ENCODE measurements at places on chromosomes 7 and 10.

DNA sequence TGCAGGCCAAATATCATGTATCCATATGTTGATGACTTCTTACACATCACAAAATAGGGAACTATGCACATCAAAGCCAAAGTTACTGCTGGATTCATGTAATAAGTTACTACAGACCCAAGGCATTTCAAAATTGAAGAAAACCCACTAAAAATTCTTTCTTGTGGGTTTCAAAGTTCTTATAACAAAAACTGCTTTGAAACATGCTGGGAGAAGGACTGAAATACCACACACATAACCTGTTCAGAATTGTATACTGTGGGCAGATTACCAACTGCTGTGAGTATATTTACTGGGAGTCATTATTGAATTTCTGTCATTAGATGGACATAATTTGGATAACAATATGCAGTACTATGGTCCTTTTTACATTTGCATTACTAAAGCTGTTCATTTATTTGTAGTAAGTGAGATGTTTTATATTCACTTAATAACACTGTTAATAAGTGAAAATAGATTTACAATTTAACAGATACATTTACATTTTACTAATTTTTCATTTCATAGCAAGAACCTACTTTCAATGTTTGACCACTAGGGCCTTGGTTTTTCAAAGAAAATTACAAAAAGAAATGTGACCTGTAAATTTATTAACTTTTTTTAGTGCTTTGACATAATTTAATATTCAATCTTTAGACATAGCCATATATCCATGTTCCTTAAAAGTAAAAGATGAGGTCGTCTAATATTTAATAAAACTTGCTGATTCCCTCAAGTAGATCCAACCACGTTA, 132.6 kb downstream of the MAGI2 start:
- DNase-seq: no peak

- no peak for DNase-seq
Measured at GRCh38 chr10:95697429-95697828, 3.7 kb upstream of the TCTN3 start.

GRCh38 chr7:2129323-2130095, 103.2 kb downstream of the MAD1L1 start:
- DNase-seq: no peak

- no peak for DNase-seq
Measured at GRCh38 chr7:8620169-8620568, 186.8 kb downstream of the NXPH1 start.

All from ovary (tissue), 10 donors.